ENCODE measurements at places on chromosomes 1 and 21. TPM values are rescaled to one million over a fixed set of nuclear protein-coding genes. Genes with fewer than 3 reads are reported as not detected.

DNA sequence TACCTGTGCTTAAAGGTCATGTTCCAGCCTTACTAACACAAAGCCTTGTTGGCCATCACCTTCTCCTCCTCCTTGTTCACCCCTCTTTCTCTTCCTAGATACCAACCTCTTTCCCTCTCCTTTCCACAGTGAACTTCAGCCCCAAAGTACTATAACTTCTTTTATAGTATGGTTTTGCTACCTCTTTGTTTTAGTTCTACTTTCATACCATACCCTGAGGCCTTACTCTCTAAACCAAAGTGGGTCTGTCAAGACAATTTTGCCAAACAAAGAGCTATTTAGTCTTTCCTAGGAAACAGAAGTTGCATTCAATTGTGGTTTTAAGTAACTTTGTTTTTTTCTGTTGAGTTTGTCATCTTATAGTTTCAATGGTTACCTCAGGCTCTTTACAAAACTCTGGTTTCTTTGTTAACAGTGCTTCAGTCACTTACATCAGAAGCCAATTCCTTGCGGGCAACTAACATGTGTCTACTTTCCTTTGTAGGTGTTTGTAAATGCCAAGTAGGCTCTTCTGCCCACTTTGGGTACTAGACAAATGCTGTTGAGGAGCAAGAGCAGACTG is 623.9 kb upstream of the PKN2 start:
- DNase-seq: no peak

GRCh38 chr1:179598631-179599030 is 7.0 kb downstream of the TDRD5 start:
- DNase-seq: no peak

DNA sequence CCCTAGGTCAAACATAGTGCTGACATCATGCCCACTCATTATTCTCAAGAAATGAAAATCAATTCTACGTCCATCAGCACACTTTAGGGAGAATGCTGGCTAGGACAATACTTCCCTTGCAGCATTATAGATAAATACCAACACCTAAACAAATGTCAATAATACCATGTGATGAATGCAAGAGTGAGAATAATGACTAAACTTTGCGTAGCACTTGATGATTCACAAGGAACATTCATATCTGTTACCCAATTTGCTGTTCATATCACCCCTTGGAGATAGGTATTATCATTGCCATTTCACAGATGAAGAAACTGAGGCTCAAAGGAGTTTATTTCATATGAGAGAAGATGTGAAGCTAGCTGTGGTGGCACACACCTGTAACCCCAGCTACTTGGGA is 24.8 kb upstream of the EPS15 start:
- DNase-seq: no peak

GRCh38 chr1:64328193-64328592 is 124.8 kb downstream of the UBE2U start:
- DNase-seq: no peak

GRCh38 chr21:31622397-31622796 is 37.1 kb upstream of the SOD1 start:
- no peak for DNase-seq

DNA sequence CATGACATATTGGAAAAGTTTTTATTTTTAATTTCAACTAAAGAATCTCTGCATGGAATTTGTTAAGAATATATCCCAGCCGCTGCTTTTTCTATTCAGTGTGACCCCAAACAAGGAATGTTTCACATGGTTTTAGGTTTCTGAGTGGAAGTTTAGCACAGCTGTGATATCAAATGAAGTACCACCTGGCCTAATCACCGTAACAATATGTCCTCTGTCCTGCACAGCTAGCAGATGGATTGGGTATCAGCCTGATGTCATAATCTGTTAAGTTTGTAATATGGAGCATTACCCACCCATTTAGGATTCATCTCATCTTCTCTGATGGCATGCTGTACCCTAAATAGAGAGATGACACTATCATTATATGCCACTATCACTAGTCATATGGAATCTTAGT is 963.7 kb upstream of the ADGRL2 start:
- no peak for DNase-seq

DNA sequence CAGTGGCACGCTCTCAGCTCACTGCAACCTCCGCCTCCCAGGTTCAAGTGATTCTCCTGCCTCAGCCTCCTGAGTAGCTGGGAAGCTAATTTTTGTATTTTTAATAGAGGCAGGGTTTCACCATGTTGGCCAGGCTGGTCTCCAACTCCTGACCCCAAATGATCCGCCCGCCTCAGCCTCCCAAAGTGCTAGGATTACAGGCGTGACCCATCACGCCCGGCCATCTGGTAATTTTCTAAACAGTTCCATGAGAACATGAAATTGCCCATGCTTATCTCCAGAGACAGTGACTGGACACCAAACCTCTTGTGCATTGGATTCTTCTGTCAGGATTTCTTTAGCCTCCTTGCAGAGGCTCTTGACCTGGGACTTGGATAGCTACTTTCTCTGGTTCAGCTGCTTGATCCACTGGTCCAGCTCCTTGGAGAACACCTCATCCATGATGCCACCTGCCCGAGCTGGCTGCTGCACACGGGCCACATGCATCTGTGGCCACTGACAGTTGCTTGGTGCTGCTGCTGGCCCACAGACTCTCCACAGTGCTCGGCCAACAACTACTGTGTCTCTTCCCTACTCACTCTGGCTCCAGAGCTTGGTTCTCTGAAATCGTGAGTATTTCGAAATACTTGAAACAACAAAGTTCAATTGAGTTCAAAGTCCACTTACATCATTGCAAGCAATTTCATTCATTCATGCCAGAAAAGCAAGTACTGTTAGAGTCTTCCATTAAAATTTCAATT is 40.0 kb upstream of the CTPS1 start:
- peak; percentile 61 for DNase-seq

DNA sequence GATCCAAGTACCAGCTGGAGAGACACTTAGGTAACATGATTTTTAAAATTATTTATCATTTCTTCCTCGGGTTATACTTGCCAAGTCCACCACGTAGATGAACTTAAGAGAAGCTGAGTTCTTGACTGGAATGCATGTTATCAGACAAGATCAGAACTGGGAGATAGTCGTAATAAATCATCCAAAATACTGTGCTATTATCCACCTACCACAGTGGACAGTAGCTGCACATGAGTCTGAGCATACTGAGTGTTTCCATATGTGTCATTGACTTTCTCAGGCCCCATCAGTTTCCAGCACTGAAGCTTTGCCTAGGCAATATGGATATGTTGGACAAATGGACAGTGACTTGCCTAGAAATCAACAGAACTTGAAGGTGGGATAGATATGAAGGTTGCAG is 77.9 kb upstream of the RRP15 start:
- no peak for DNase-seq

GRCh38 chr1:182301467-182302198 is 90.0 kb downstream of the GLUL start:
- no peak for DNase-seq

DNA sequence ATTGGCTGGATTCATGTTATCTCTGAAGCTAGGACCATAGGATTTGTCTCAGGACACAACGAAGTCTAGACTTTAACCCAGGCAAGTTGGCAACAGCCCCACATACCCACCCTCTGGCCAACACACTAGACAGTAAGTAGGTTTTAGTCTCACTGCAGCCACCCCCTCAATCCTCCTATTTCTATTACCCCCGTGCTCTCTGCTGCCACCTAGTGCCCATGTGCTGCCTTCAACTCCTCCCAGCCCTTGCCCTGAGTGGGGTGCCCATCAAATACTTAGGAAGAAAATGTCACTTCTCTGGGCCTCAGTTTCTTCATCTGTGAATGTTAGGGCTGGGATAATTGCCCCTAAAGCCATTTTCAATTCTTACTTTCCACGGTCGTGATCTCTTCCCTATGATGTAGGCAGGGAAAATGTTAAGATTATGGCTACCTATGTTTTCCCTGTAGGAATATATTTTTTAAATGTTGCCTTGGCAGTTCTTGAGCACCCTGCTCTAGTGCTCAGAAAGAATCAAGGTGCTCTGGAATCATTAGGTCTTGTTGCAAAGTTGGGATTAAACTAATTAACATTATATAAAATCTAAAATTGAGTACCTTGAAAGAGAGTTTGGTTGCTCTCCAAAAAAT is 213.0 kb downstream of the LMX1A start:
- no peak for DNase-seq

- DNase-seq: no peak
Measured at GRCh38 chr1:23704834-23705495, 13.4 kb downstream of the RPL11 start.

- DNase-seq: no peak
Measured at GRCh38 chr1:29931477-29932175, 695.3 kb downstream of the PTPRU start.

Gene GREM2
- 0.99 TPM for total RNA-seq

Measured in left lung (tissue), 14 donors.